GM04504 (cell line): ENCODE measurements at places on chromosomes 2 and 18.

- no peak for DNase-seq
Observed at GRCh38 chr2:33377048-33377447, 99.4 kb upstream of the RASGRP3 start.

DNA sequence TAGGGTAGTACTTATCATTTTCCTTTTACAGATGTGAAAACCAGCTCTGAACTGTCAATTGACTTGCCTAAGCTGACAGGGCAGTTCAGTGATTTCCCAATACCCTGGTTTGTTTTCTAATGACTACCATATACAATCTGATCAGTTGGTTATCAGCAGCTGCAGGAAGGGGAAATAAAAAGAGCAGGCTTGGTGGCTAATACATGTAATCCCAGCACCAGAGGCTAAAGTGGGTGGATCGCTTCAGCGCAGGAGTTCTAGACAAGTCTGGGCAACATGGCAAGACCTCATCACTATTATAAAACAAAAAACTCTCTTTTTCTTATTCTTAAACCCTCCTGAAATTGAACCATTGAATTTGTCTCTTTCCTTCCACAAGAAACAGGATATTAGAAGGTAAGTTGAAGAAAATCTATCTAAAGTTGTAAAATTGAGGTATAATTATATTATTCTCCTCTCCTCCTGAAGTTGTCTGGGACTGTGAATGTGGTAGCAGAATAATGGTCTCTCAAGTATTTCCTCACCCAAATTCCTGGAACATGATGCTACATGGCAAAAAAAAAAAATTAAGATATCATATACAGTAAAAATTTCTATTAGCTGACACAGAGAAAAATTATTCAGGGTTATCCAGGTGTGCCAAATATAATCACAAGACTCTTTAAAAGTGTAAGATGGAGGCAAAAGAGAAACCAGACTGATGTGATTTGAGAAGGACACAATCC, 1441.6 kb downstream of the SUCLG1 start:
- no peak for DNase-seq

GRCh38 chr18:5630900-5631413, 87.2 kb upstream of the EPB41L3 start:
- no peak for DNase-seq

- DNase-seq: peak; percentile 3
Observed at GRCh38 chr2:134782792-134783191, 55.6 kb upstream of the ACMSD start.

- DNase-seq: no peak
Observed at GRCh38 chr2:140891614-140892212, 1239.1 kb downstream of the LRP1B start.

DNA sequence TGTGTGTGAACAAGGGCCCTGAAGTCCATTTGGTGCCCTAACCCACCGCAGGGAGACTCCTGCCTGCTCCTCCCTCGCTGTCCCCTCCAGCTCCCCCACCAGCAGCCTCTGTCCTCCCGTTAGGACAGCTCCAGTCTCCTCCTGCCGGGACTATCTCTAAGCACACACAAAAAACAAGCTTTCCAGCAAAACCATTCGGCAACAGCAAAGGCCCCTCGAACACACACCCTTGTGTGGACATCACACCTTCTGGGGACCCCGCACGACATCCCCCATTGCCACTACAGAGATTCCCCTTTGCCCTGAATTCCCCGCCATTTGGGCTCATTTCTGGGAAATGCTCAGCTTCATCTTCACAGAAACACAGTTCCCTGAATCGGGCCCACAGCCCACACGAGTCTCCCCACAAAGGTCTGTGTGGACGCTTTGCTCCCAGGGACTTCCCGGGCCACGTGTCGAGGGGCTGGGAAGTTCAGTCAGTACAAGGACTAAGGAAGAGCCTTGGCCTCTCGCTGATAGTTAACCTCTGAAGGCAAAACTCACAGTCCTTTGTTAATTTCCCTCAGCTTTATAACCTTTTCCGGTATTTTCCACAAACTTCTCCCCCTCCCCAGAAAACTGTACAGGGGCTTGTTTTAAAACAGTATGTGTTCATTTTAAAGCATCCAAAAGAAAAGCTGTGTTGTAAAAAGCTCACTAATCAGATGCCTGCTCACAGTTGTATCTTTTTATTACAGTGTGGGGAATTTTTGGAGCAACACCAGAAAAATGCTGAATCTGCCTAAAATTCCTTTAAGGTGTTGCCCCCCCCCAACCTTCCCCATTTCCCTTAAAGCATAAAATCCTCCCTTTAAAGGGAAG, 25.9 kb downstream of the SMAD7 start:
- DNase-seq: no peak

- DNase-seq: no peak
Observed at GRCh38 chr18:56483386-56483785, 155.0 kb downstream of the TXNL1 start.

GRCh38 chr2:7456762-7457161, 539.5 kb downstream of the RNF144A start:
- DNase-seq: no peak

DNA sequence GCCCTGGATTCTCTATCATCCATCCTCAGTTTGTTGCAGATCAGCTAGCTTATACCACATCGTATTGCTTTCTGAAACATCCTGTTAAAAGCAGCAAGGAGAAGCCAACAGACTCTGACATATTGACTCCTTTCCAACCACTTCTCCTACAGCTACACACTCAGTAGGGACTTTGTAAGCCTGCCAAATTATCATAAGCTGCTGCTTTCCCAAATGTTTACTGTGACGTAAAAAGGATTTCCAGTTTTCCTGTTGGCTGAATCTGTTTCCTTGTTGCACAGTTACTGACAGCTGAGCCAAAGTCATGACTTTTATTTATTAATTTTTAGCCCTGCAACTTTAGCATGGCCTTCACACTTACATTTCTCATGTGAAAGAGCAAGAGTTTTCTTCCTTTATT, 294.3 kb downstream of the KCNJ3 start:
- DNase-seq: no peak

GRCh38 chr2:18376936-18377335, 183.5 kb downstream of the RDH14 start:
- no peak for DNase-seq

DNA sequence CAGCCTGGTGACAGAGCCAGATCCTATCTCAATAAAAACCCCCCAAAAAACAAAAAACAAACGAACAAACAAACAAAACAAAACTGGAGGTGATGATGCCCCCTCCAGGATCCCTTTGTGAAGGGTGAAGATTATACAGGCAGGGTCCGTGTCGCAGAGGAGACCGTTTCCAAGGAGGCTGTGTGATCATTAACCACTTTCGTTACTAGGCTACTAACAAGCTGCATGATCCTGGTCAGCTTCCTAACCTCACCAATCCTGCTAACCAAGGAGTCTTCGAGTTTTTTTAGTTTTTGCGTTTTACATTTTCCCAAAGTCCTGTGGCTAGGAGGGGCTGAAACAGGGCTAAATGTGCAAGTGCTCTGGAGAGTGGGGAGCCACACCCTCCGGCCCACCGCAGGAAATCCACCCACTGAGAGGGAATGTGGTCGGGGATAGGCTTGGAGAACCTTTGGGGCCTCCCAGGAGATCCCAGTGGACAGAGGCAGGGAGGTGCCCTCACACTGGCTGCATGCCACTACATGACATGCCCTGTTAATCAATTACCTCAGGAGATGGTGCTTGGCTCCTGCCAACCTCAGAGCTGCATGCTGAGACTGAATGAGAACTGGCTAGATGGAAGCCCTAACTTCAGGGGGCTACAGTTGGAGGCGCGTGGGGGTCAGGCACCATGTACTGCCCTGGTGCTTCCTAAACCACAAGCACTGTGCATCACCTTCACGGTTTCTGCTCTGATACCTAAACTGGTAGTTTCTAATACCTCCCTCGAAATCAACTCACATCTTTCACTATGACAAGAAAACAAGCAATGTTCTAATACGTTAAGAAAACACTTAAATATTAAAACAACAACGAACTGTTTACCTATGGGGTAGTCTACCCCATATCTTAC, 67.5 kb upstream of the RGPD5 start:
- DNase-seq: no peak

- DNase-seq: no peak
Observed at GRCh38 chr18:9870431-9871008, 15.3 kb upstream of the TXNDC2 start.

GRCh38 chr2:221443645-221444044, 128.5 kb downstream of the EPHA4 start:
- DNase-seq: peak; percentile 10

- DNase-seq: no peak
Observed at GRCh38 chr2:1811258-1811970, 67.1 kb upstream of the PXDN start.

GRCh38 chr2:150259746-150260145, 227.7 kb downstream of the RND3 start:
- no peak for DNase-seq

DNA sequence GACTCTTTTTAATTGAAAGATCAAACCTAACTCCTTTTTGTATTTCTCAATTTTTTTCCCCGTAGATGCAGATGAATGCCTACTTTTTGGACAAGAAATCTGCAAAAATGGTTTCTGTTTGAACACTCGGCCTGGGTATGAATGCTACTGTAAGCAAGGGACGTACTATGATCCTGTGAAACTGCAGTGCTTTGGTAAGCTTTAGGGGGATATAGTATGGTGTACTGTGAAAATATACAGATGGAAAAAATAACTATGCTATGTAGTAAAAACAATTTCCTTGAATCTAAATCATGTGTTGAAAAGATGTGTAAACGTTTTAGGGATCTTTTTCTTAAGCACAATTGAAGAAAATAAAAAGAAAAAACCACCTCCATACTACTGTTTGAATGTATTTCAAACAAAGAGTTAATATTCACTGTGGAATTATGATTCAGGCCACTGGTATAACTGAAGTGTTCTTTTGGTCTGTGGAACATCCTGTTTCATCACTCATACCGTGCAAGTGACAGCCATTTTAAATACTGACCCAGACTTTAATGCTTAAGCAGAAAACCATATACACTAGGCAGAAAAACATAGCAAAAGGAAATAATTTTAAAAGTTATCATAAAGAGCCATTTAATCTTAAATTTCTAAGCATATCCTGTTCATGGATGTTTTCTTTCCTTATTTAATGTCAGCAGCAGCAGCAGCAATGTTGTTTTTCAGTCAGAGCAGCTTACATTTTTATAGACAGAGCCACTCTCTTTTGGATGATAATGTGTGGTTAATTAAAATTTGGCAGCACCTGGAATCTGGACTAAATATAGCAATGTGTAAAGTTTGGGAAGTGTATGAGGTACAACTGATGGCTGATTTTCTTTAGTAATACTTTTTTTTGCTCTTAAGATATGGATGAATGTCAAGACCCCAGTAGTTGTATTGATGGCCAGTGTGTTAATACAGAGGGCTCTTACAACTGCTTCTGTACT, 112.8 kb upstream of the RASGRP3 start:
- peak; percentile 53 for DNase-seq

DNA sequence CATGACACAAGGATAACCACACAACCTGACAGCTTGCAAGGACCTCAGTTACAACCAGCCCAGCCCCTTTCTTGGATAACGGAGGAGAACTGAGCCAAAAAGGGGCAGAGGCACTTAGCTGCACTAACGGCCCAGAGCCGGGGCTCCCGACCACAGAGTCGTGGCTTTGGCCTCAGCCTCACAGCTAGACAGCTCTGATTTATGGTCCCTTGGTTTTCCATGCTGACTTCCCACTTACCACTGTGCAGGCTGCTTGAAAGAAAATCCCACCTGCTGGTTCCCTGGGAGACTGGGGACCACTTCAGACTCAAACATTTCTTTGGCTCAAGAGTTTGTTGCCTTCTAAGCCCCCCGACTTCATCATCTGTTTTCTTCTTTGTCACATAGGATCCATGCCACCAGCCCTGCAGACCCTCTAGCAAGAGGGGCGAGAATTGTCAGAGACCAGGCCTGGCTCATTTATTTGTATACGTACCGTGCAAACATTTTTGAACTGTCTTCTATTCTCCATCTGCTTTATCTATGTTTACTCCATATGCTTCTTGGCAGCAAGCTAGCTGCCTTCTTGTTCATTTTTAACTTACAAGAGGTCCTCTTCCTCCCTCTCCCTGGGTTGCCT, 352.6 kb upstream of the MYT1L start:
- DNase-seq: no peak

DNA sequence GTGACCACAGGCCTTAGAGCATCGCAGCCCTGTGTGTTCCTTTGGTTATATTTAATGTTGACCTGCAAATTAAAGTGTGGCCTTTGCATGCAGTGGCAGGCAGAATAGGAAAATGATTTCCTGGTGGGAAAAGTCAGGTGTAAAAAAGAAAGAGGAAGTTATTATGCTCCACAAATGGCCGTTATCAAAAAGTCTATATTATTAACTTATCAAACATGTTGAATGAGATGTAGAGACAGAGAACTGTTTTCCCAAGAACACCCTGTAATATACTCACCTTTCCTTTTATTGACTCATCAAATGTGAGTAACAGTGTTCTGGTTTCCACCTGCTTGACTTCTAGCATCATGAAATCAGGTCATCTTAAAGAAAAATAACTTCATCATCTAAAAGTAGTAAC, 35.3 kb downstream of the MEIS1 start:
- no peak for DNase-seq

- peak; percentile 55 for DNase-seq
Observed at GRCh38 chr2:174692256-174692919, 71.9 kb downstream of the CHRNA1 start.

DNA sequence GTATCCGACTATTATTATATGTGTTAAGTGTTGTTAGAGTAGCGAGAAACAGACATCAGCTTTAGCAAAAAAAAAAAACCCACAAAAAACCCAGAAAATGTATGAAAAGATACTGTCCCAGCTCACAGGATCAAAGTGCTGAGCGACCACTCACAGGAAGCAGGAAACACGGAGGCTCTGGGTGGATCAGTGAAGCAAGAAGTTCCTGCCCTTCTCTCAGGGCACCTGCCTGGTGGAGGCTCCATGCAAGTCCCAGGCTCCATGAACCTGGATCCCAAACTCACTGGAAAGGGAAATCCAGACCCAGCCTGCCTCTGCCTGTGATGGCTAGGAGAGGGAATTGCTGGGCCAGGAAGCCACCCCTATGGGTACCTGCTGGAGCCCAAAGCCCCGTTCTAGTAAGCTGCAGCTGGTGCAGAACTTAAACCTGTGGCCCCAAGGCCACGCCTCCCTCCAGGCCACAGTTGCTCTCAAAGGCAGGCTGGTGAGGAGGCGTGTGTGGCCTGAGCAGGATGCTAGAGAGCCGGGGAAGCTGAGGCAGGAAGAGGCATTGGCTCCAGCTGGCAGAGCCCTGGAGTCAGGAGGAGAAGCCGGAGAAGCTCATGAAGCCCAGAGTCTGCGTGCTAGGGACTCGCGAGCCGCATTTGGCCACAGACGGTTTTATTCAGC, 63.5 kb upstream of the TAF1B start:
- DNase-seq: no peak
